ENCODE measurements at places on chromosomes 3 and 15.

DNA sequence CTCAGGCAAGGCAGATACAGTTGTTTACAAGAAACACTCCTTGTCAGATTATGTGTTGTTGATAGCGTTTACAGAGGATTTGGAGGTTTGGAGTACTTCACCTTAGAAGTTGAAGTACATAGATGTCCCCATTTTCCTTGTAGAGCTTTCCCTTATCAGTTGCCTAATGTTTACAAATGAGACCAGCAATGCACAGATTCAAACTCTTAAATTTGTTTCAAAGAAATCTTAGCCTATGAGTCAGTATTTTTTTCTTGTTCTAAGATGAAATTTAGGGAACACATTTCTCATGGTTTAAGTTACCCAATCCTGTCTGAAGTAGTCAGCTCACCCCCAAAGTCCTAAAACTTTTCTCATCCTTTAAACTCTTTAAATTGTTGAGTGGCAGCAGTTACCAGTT, 6.3 kb upstream of the EIF5A2 start:
- DNase-seq: no peak

DNA sequence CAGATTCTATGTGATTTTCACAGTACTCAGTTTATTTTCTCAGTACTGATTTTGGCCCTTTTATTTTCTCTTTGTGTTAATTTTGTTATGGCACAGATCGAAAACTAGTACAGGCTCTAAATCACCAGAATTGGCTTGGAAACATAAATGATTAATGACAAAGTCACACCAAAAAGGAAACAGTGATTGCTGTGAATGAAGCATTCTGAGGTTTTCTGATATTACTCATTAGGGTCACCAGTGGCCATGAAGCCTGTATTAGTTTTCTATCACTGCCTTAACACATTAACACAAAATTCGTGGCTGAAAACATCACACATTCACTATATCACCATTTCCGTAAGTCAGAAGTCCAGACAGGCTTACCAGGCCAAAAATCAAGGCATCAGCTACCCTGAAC, 343.0 kb upstream of the THRB start:
- no peak for DNase-seq

GRCh38 chr15:60121845-60122244, 117.7 kb downstream of the FOXB1 start:
- DNase-seq: no peak

DNA sequence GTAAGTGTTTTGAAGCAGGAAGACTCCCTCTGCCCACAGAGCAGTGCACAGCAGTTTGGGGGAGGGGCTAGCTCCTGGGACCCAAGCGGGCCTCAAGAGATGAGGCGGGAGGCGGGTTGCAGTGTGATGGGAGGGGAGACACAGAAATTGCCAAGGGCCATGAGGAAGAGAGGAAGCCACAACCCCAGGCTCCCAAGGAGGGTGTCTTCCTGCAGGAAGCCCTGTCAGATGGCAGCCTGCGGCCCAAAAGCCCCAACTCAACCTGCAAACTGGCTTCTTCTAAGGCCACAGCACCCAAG, 7.3 kb upstream of the ISLR2 start:
- DNase-seq: no peak

DNA sequence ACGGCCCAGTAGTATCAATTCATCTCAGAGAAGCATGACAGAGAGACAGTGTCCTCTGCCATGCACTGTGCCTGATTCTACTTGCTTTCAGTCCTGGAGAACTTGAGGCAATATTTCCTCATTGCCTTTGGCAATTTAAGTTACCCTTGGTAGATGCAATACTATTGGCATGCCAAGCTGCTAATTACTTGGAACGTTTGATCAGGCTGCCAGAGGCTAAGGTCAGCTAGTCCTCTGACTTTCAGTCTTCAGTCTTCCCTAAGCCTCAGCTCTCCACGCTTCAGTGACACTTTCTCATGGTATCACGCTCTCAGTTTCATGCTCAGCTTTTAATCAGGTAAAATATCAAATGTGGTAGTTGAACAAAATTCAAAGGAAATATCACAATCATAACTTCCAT, 13.1 kb upstream of the OSBPL11 start:
- no peak for DNase-seq

GRCh38 chr3:10353160-10353559, 32.2 kb upstream of the SEC13 start:
- DNase-seq: no peak

DNA sequence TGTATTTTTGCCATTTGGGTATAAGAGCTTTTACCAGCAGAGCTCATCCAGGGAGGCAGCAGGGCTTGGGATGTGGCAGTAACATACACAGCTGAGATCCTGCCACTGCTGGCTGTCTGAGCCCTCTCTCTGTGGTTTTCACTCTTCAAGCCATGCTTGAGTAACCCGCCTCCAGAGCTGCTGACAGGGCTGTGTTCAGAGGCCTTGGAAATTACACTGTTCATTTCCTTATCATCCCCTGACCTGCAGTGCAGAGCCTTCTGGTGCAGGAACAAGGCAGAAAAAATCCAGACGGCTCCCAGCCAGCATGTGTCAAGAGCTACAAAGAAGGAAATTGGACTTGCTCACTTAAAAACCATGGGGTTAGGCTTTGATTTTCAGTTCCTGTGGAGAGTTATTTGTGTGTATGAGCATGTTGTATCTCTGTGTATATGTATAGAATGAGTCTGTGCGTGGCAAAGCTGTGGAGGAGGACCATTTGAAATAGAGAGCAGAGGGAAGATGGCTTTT, 47.0 kb downstream of the ZNF609 start:
- DNase-seq: no peak

DNA sequence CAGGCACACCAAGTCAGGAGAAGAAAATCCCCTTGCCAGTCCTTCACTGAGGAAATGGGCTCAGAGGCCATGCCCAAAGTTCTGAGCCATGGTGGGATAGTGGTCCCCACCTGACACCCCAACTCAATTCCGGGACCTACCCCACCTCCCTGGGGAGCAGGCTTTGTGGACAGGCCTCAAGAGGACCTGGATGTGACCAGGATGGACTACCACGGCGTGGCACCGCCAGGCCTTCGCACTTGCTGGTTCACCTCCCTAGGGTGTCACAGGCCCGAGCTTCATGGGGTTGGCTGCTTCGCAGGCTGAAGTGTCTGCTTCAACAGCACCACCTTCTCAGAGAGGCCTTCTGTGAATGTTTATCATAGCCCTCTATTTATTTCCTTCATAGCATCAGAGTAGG, 31.7 kb downstream of the POC1A start:
- no peak for DNase-seq

DNA sequence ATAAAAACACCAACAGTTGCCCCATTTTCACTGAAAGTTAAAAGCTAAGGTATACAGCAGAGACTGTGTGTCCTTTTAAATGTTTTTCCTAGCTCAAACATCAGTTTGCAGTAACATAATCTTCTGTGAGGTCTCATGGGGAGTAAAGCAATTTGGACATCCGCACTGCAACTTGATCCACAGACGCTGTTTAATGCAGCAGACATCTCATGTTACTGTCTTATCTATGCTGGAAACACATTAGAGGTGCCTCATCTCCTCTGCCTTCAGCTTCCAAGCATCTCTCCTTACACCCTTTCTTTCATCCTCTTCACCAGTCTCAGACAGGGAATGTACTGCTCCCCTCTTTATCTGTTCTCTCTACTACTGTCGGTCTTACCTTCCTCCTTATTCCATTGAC, 53.7 kb upstream of the ATP11B start:
- DNase-seq: no peak
